ENCODE measurements at places on chromosomes 12 and 14.

- no peak for DNase-seq
Observed at GRCh38 chr14:60220084-60220483, 28.9 kb upstream of the PPM1A start.

- no peak for DNase-seq
Observed at GRCh38 chr14:28773861-28774691, 7.5 kb downstream of the FOXG1 start.

GRCh38 chr12:7019043-7019569 is 830 bp upstream of the LPCAT3 start:
- no peak for DNase-seq

DNA sequence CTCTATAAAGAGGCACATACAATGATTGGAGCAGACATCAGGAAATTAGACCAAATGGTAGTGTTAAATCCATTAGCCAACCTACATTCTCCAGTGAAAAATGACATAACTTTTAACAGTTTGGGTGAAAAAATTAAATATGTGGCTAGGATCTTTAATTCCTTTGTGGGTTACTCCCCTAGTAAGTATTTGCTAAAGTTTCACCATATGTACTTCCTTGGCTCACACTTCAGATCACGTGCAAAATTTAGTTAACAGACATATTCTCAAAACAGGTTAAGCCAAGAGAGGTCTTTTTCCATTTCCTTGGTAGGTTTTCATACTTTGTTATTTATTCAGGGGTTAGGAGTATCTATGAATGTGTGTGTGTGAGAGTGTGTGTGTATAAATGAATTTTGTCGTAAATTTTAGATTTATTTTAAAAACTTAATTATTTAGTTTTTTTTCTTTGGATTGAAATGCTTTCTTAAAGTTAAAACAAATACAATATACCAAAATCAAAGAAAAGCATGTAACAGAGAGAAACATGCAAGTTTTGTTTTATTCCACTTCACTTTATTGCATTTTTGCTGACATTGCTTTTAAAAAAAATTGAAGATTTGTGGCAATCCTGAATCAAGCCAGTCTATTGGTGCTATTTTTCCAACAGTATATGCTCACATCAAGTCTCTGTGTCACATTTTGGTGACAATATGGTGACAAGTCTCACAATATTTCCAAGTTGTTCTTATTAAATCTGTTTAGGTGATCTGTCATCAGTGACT is 258.7 kb downstream of the FLRT2 start:
- DNase-seq, result no peak

- DNase-seq, result no peak
Observed at GRCh38 chr12:128784030-128784760, 39.6 kb downstream of the SLC15A4 start.

DNA sequence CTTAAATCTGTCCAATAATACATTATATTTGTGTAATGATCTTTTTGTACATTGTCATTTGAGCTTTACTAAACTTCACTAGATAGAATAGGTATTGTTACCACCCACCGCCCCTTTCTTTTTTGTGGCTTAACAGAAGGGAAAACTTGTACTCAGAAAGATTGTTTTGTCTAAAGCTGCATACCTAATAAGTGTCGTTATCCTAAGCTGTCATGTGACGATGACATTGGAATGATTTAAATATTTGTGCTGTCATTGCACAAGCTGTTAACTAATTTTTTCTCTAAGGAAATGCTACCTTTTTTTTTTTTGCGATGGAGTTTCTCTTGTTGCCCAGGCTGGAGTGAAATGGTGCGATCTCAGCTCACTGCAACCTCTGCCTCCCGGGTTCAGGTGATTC is 3.6 kb downstream of the DIP2B start:
- DNase-seq, result no peak

DNA sequence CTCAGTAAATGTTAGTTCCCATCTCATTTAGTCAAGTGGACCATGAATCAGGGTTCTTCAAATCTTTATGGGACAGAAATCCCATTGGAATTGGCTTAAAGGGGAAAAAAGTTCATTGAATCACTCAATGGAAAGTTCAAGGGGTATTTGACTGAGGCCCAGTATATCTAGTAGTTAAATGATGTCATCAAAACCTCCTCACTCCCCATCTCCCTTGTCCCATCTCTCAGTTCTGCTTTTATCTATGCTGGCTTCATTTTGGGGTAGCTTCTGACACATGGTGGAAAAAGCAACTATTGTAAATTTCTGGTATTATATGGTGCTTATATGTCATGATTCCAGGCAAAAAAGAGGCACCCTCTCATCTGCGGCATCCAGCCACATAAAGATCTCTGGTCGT is 51.9 kb downstream of the DAAM1 start:
- no peak for DNase-seq

DNA sequence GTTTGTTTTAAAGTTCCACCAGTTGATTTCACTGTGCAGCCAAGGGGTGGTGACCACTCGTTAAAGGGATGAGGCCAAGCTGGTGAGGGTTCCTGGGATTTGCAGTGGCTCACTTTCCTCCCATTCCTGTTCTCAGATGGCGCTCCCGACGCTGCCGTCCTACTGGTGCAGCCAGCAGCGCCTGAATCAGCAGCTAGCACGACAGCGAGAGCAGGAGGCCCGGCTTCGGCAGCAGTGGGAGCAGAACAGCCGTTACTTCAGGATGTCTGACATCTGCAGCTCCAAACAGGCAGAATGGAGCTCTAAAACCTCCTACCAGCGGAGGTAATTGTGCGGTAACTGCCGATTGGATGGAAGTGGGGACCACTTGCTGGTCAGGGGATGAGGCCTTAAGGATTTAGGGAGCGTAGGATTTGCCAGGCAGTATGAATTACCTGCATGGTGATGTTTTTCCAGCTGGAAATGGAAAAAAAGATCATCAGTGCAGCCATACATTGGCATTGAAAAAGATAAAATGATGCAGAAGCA is 2.9 kb downstream of the TCHP start:
- DNase-seq, result no peak

DNA sequence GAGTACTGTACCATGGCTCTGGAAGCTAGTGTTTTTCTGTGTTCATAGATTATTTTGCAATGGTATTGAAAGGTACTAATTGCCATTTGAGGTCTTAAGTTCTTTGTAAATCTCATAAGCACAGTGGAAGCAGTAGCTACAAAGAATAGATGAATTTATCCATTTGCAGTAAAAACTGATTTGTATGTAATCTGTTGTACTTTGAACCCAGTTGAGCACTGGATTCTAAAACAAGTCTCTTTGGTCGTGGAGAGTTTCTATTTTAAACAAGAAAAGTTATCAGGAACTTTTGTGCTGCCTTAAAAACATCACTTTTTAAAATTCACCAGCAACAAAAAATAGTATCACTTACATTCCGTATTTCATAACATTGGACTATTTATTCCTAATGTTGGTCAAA is 4.1 kb downstream of the RAP1B start:
- DNase-seq, result no peak

GRCh38 chr14:68987653-68988036 is 8.5 kb upstream of the ACTN1 start:
- no peak for DNase-seq

Data from stimulated activated CD4-positive, alpha-beta T cell treated with anti-CD3 and anti-CD28 coated beads, Interleukin-1b, Interleukin-23, amount 100 ng/mL, for 1 hour (primary cell).